NAMALWA (cell line): ENCODE measurements at places on chromosomes 11 and 22.

- DNase-seq, result no peak
Measured at GRCh38 chr11:35033011-35033410, 106.0 kb upstream of the CD44 start.

DNA sequence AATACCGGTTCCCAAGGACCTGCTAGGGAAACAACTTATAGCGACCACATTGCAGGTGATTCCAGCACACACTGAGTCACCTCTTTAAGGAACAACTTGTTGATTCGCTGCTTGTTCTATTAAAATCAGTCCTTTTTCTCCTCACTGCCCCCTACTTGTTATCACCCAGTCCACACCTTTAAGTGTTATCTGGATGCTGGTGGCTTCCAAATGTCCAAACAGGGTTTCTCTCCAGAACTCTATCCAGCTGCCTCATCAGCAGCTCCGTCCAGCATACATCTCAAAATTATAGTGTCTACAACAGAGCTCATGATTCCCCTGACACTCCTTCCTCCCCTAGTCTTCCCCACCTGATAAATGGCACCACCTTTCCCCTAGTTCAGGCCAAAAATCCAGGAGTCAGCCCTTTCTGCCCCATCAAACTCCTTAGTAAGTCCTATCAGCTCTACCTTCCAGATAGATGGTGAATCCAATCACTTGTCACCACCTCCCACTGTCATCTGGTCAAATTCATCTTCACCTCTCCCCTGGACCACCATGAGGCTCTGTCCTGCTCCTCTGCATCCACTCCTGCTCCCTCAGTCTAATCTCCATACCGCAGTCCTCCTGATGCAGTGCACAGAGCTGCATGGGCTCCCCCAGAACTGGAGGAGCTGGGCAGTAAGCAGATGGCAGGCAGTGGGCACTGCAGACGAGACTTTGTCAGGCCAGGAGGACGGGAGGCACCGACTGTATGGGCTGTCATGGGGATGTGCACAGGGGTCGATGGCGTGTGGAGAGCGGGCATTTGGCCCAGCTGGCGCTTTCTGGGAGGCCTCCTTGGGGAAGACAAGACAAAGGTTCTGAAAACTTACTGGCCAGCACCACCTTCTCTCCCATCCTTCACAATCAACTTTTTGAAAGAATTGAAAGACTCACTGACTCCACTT lies 19.3 kb downstream of the IL10RA start:
- no peak for DNase-seq

- DNase-seq, result peak; percentile 12
Measured at GRCh38 chr11:36041988-36042611, 98.2 kb downstream of the LDLRAD3 start.

DNA sequence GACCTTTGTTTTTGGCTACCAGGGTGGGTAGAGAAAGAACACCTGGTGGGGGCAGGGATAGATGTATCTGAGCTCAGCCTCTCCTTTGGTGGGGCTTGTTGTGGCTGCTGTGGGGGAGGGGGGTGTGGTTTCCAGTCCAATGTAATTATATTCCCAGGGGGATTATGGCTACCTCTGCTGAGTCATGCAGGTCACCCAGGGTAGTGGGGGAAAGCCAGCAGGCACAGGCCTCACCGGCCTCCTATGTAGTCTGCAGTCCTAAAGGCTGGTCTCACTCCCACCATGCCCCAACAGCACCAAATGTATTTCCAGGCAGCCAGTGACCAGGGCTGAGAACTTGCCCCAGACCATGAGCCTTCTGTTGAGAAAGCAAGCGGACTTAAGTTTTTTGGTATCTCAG lies 119.6 kb downstream of the DYNC2H1 start:
- no peak for DNase-seq

GRCh38 chr11:110833033-110833484 lies 120.8 kb upstream of the ARHGAP20 start:
- DNase-seq, result no peak

DNA sequence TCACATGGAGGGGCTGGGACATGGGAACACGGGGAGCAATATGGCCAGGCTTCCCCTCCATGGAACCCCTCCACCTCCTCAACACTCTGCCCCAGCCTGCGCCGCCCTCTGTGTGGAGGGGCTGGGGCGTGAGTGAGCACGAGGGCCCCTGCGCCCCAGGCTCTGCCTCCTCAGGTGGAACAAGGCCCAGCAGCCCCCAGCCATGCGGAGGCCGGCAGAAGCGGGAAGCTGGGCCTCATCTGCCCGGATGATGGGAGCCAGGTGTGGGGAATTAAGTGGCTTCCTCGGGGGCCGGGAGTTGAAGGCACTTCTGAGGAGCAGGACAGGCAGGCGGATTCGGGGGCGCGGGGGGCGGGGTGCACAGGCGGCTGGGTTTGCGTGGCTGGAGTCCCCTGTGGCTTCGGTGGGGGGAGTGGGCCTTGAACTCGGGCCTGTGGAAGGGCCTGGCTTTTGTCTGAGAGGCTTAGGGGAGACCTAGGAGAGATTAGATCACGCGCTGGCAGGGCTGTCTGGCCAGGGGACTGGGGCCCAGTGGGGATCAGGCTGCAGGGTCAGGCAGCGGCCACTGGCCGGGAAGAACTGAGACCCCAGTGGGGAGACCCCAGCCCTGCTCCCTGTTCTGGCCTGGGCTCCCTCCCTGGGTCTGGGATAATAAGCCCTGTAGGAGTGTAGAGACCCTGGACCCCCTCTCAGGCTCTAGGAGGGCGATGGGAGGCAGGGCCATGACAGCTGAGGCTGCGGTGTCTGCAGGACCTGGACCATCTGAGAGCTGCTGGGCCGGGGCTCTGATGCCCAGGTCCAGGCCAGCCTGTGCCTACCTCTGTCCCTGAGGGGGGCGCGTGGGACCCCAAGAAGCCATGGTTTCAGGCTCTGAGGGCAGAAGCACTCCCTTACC lies 13.3 kb downstream of the PRR33 start:
- DNase-seq, result no peak

DNA sequence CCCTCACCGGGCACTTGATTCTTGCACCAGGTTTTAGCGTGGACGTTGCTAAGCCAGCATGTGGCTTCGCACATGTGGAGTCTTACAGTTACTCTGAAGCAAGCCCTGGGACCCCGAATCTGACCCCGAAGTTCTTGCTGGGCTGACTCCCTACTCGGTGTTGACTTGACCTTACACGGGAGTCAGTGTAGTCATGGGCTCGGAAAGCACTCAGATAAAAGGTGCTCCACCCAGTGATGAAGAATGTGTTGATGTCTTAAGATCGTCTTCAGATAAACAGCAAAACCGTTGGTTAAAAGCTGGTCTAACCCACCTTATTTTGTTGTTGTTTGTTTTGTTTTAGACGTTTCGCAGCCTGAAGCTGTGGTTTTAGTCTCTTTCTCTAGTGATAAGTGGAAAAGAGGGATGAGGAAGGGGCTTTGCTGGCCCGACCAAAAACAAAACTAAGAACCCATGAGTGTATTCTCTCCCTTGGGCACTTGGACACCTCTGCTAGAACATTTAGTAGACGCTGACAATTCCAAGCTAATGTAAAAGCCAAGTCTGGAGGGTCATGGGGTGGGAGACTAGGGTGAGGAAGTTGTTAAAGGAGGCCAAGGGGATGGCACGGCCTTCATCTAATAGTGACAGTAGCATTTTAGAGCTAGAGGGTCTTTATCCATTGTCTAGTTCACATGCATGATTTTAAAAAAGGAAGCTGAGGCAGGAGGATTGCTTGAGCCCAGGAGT lies 69.9 kb downstream of the BCR start:
- no peak for DNase-seq

GRCh38 chr11:124899383-124900145 lies 1.9 kb upstream of the ROBO4 start:
- DNase-seq, result no peak
